H9 (cell line): ENCODE measurements at places on chromosomes 2 and 18.

DNA sequence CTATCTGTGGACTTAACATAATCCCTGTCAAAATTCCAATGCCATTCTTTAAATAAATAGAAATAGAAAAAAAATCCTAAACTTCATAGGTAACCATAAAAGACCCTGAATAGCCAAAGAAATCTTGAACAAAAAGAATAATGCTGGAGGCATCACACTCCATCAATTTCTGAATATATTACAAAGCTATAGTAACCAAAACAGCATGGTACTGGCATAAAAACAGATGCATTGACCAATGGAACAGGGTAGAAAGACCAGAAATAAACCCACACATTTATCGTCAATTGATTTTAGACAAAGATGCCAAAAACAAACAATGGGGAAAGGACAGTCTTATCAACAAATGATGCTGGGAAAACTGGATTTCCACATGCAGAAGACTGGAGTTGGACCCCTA lies 205.7 kb downstream of the VAPA start:
- no peaks in the 10 kb centered on the region for H3K27me3 ChIP-seq
- H3K27ac ChIP-seq: no peak overlapping the region
- no peak for DNase-seq
- H3K4me3 ChIP-seq: no peak overlapping the region

DNA sequence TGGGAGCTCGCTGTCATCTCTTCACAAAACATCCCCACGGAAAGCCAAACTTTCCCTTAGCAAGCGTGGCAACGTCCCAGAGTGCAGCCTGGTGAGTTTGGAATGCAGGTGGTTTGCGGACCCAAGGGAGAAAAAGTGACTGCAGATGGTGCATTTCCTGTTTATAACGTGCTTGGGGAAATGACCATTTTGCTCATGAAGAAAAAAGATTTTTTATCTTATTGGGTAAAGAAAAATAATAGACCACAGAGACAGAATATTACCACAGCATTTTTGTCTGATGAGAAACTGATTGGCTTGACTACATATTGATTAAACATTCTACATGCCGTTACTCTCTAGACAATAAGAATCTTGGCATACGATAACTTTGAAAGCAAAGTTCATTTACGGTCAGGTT lies 136.5 kb downstream of the COPS8 start:
- no peak overlapping the region for H3K27ac ChIP-seq
- no peaks in the 10 kb centered on the region for H3K36me3 ChIP-seq
- DNase-seq: no peak
- H3K4me1 ChIP-seq: peaks cover 8% of the 10 kb centered on the region

DNA sequence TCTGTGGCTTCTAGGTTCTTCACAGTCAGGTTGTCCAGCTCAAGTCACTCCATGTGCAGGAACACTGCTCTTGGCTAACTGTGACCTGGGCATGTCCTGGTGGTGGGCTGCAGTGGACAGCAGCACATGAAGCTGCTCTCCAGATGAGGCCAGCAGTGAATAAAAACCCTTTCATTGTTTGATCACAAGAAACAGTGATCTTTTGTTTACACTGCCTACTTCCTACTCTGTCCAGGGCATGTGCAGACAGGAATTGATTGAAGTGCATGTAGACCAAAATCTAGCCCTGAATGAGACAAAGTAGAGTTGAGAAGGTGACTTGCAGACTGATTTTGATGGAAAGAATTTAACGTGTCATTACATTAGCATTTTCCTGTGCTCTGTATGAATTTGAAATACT lies 34.9 kb downstream of the BCL2L11 start:
- peaks cover 3% of the 10 kb centered on the region; the same call in 1 of the 2 replicates for H3K4me1 ChIP-seq
- DNase-seq: no peak
- H3K36me3 ChIP-seq: peaks cover 69% of the 10 kb centered on the region
- no peaks in the 10 kb centered on the region for H3K27me3 ChIP-seq

- H3K27me3 ChIP-seq: no peaks in the 10 kb centered on the region
- no peak for DNase-seq
- no peaks in the 10 kb centered on the region for H3K4me1 ChIP-seq
Measured at GRCh38 chr18:52715991-52716390, 376.0 kb downstream of the DCC start.

DNA sequence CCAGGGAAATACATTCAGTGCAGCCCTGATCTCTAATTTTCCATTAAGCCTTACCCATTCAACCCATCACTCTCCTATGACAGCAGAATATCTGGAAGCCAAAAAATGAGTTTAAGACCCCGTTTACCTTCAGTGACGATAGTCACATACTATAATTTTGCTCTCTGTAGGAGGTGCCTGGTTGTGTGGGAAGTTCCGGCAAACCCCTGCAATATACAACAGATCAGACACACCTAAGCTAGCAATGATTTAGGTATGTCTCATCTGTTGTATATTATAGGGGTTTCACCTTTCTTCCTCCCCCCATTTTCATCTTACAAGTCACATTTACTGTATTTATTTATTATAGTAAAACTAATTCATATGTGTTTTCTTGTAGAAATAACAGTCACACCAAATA lies 101.7 kb downstream of the DOCK10 start:
- DNase-seq: no peak
- H3K4me1 ChIP-seq: peaks cover 8% of the 10 kb centered on the region
- H3K27me3 ChIP-seq: no peaks in the 10 kb centered on the region
- no peaks in the 10 kb centered on the region for H3K36me3 ChIP-seq
- H3K27ac ChIP-seq: no peak overlapping the region
- H3K4me3 ChIP-seq: no peak overlapping the region

GRCh38 chr2:100983684-100984310 lies 18.3 kb upstream of the RPL31 start:
- H3K27me3 ChIP-seq: no peaks in the 10 kb centered on the region
- H3K27ac ChIP-seq: no peak overlapping the region
- H3K4me1 ChIP-seq: no peaks in the 10 kb centered on the region
- no peaks in the 10 kb centered on the region for H3K36me3 ChIP-seq
- DNase-seq: no peak
- H3K4me3 ChIP-seq: no peak overlapping the region

GRCh38 chr2:27485496-27485895 lies 4.0 kb downstream of the IFT172 start:
- no peak overlapping the region for H3K4me3 ChIP-seq
- peaks cover 10% of the 10 kb centered on the region; the same call in 1 of the 2 replicates for H3K36me3 ChIP-seq
- no peaks in the 10 kb centered on the region for H3K4me1 ChIP-seq

- H3K27ac ChIP-seq: no peak overlapping the region
- no peak overlapping the region for H3K4me3 ChIP-seq
- H3K4me1 ChIP-seq: no peaks in the 10 kb centered on the region
- no peak for DNase-seq
Measured at GRCh38 chr2:109318150-109318948, 189.3 kb downstream of the SH3RF3 start.

DNA sequence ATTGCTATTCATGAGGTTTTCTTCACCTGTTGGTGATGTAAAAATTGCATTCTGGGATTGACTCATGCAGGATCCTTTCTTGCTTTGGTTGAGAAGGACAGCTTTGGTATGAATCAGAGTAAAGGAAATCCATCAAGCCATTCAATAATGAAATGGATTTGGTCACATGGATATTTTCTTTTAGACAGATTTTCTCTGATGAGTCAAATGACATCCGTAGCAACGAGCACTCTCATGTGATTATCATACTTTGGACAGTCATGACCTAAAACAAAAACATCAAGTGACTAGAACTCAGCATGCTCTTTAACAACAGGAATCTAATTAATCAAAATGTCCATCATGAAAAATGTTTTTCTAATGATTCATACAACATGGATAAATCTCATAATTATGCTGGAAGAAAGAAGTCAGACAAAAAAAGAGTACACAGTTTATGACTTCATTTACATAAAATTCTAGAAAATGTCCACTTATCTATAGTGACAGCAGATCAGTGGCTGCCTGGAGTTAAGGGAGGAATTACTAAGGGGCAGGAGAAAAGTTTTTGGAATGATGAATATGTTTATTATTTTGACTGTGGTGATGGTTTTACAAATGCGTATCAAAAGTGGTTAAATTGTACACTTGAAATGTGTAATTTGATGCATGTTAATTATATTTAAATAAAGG lies 30.7 kb downstream of the TRAK2 start:
- H3K27ac ChIP-seq: no peak overlapping the region
- no peak overlapping the region for H3K4me3 ChIP-seq
- H3K27me3 ChIP-seq: no peaks in the 10 kb centered on the region

GRCh38 chr2:189559579-189560272 lies 20.9 kb downstream of the SLC40A1 start:
- H3K36me3 ChIP-seq: no peaks in the 10 kb centered on the region
- H3K27me3 ChIP-seq: no peaks in the 10 kb centered on the region
- H3K4me3 ChIP-seq: no peak overlapping the region
- no peaks in the 10 kb centered on the region for H3K4me1 ChIP-seq
- DNase-seq: no peak

- H3K27me3 ChIP-seq: no peaks in the 10 kb centered on the region
- DNase-seq: no peak
- H3K4me1 ChIP-seq: no peaks in the 10 kb centered on the region
- H3K36me3 ChIP-seq: no peaks in the 10 kb centered on the region
- no peak overlapping the region for H3K27ac ChIP-seq
Measured at GRCh38 chr2:25903216-25903776, 25.0 kb upstream of the ASXL2 start.

DNA sequence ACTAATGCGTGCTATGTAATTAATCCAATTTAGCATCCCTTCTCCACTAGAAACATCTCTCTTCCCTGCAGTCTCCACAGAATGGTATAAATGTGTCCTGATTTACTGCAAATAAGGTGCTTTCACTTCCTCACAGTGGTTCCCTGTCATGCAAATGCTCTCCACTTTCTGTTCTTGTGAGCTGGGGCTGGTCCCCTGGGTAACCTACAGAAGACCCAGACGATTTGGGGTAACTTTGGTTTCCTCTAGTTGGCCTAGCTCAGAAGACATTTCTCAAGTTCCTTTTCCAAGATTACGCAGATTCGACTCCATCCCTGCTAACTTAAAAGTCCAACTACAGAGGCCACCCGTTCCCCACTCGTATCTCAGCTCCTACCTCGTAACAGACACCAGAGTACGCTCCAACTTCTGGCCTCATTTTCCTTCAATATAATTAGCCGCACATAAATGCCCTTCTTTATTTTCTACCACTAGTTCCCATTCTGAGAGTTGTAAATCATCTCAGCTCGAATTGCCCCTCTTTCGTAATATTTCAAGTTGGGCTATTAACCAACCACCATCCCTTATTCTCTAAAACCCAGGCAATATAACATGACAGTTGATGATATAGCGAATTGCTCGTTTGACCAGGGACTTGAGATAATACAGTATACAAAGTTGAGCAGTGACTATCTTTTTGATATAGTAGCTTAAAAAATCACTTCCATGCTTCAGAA lies 28.8 kb upstream of the NEDD4L start:
- no peaks in the 10 kb centered on the region; the same call in 1 of the 2 replicates for H3K4me1 ChIP-seq
- H3K4me3 ChIP-seq: no peak overlapping the region
- no peaks in the 10 kb centered on the region for H3K27me3 ChIP-seq
- no peak for DNase-seq

- H3K4me1 ChIP-seq: no peaks in the 10 kb centered on the region
- H3K36me3 ChIP-seq: no peaks in the 10 kb centered on the region
- H3K4me3 ChIP-seq: no peak overlapping the region
- no peak overlapping the region for H3K27ac ChIP-seq
Measured at GRCh38 chr2:37526323-37526722, 145.1 kb downstream of the CDC42EP3 start.

DNA sequence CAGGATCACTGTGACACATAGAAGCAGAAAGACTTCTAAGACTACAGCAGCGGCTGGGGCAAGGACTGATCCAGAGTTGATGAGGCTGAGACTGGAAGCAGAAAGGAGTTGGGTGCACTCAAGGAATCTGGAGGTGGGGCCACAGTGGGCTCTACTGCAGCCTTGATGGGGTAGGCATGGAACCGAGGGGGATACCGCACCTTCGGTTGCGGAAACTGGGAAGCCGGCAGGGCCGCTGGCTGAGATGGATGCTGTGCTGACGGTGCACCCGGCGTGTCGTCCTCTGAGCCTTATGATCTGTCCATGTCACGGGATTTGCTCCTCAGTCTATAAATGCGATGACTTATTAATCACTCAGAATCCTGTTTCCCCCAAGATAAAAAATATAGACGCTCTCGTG lies 473.5 kb upstream of the MYT1L start:
- no peaks in the 10 kb centered on the region for H3K4me1 ChIP-seq
- H3K27me3 ChIP-seq: no peaks in the 10 kb centered on the region
- H3K4me3 ChIP-seq: no peak overlapping the region
- H3K27ac ChIP-seq: no peak overlapping the region
- DNase-seq: no peak

DNA sequence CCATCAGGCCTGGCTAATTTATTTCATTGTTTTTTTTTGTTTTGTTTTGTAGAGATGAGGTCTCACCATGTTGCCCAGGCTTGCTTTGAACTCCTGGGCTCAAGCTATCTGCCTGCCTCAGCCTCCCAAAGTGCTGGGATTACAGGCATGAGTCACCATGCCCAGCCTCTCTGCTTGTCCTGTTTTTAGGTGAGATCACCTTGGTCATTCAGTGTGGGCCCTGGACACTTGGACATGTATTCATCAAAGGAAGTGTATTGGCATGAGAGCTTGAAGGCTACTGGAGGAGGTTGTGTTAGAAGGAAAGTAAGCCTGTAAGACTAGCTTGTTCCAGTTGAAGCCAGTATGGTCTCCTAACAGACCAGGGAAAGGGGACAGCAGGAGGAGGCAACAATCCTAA lies 229.2 kb upstream of the RGPD4 start:
- H3K4me3 ChIP-seq: no peak overlapping the region
- DNase-seq: no peak
- no peaks in the 10 kb centered on the region for H3K27me3 ChIP-seq
- no peaks in the 10 kb centered on the region for H3K4me1 ChIP-seq

GRCh38 chr2:133957724-133958480 lies 296.0 kb upstream of the MGAT5 start:
- no peak overlapping the region for H3K4me3 ChIP-seq
- H3K4me1 ChIP-seq: no peaks in the 10 kb centered on the region
- H3K27ac ChIP-seq: no peak overlapping the region

GRCh38 chr2:166700079-166700478 lies 188.2 kb upstream of the XIRP2 start:
- H3K27me3 ChIP-seq: no peaks in the 10 kb centered on the region
- H3K4me1 ChIP-seq: no peaks in the 10 kb centered on the region
- H3K4me3 ChIP-seq: no peak overlapping the region
- no peaks in the 10 kb centered on the region for H3K36me3 ChIP-seq
- H3K27ac ChIP-seq: no peak overlapping the region

DNA sequence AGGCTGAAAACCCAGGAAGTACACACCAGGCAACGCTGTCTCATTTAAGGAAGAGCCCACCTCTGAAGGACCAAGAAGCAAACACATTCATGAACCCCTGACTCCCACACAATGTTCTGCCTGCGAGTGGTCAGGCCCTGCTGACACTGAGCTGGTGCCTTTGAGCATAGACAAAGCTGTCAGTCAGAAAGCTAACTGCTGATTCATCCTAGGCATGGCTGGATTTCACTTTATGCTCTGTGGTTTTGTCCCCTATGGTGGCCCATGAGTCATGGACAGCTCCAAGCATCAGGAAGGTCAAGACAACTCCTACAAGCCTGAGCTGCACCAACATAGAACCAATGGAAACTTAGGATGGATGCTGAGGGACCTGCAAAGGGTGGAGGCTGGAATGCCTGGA lies 78.9 kb downstream of the UXS1 start:
- H3K4me3 ChIP-seq: no peak overlapping the region
- H3K36me3 ChIP-seq: peaks cover 35% of the 10 kb centered on the region
- H3K27me3 ChIP-seq: no peaks in the 10 kb centered on the region
- no peak for DNase-seq

- H3K4me3 ChIP-seq: no peak overlapping the region
- no peak overlapping the region for H3K27ac ChIP-seq
- H3K4me1 ChIP-seq: no peaks in the 10 kb centered on the region
- DNase-seq: no peak
- no peaks in the 10 kb centered on the region for H3K36me3 ChIP-seq
Measured at GRCh38 chr2:237675316-237675715, 47.9 kb downstream of the LRRFIP1 start.

GRCh38 chr2:84212611-84213314 lies 246.3 kb downstream of the SUCLG1 start:
- no peaks in the 10 kb centered on the region for H3K27me3 ChIP-seq
- no peak for DNase-seq
- H3K4me3 ChIP-seq: no peak overlapping the region
- H3K4me1 ChIP-seq: no peaks in the 10 kb centered on the region; the same call in 1 of the 2 replicates
- H3K27ac ChIP-seq: no peak overlapping the region
